Tibial nerve (tissue), 4 donors: ENCODE measurements at places on chromosomes 4 and X.

DNA sequence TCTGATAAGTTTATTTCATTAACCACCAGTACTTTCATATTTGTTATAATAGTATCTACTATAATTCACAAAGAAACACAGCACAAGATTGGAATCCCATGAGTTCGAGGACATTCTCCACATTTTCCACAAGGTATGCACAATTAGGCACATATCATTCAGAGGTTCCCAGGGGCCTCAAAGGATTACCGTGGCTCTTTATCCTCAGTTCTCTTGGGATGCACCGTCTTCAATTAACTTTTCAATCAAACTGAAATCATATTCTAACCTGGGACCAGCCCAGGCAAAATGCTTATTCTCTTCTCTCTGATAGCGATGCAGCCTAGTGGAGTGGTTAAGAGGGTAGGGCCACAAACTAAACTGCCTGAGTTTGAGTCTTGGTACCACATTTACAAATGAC, 242.6 kb upstream of the RASGEF1B start:
- DNase-seq = no peak

DNA sequence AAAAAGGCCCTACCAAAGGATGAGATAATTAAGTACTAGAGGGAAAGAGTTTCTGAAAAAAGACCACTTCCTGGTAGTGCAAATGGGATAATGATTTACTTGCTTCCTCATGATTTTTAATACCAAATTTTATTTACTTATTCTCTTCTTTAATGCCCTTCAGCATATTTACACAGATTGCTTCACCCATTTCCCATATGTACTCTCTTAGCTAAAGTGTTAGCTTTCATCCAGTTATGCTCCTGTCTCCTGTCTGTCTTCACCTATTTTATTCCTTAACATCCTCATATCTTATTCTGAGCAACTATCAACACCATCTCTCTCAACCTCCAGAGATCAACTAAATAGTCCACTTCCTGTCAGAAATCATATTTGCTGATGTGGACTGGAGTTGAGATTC, 183.2 kb upstream of the HS3ST1 start:
- no peak for DNase-seq

- DNase-seq = no peak
These were observed 710 bp downstream of the PRKG2 start for GRCh38 chr4:81214144-81214880.

DNA sequence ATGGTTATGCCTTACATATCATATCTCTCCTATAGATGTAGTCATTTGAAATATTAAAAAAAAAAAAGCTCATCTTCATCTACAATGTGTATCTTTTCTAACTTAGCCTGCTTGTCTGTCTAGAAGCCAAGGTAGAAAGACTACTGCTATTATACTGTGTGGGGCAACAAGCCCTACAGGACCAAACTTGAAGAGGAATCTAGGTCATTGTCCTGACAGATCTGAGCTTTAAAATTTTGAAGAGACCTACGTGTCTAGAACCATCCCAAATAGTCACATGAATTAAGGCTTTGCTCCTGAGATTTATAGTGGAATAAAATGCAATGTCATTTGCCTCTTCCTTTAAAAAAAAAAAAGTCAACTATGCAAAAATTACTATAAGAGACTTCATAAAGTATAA, 95.8 kb downstream of the PALLD start:
- DNase-seq = no peak

GRCh38 chr4:112546476-112546875, 30.5 kb upstream of the NEUROG2 start:
- no peak for DNase-seq

DNA sequence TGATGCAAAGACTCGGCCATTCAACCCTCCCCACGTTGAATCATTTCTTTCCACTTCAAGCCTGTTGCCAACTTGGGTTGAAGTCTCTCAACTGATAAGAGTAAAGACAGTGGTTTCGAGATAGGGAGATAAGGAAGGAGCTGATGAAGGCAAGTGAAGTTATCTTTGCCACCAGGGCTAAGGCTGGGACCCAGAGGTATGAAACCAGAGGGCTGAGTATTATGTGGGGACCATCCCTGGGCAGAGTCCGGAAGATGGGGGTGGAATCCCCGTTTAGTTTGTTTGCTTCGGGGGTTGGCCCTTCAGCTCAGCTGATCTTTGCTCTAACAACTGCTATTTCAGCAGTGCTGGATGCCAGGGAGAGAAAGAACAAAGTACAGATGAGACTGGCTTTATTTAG, 2.3 kb upstream of the XPNPEP2 start:
- DNase-seq = no peak

DNA sequence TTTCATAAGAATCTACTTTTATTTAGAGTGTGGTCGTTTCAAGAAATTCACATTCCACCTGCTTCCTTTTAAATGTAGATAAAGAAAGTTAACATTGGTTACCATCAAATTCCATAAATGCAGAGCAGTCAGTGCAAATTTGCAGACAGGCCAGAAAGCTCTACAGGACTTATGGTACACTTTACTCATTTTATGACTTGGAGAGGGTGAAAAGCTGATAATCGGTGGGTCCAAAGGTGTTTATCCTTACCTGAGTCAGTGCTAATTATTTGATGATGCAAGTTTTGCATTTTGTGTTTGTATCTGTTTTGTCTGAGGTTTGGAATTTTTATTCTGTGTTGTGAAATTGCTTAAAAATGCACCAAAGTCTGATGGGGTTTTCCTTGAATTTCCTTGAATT, 193.3 kb downstream of the PALLD start:
- DNase-seq = no peak

GRCh38 chr4:151407466-151408379, 1.3 kb upstream of the FHIP1A start:
- DNase-seq = no peak

GRCh38 chr4:79850626-79851025, 222.4 kb downstream of the ANTXR2 start:
- no peak for DNase-seq

DNA sequence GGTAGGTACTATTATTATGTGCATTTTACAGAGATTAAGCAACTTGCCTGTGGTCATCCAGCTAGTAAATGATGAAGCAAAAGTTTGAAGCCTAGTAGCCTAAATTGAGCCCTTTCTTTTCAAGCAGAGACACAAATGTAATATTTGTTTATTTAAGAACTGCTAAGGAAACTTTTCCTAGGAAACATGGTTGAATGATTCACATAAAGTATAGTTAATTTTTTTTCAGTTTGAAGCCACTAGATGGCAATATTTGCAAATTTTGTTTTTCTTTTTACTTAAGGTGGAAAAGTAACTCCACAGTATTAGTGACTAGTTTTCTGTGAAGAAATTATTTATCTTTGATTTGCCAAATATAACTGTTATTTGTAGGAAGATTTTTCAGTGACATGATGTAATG, 52.8 kb upstream of the ANKRD17 start:
- DNase-seq = no peak

- no peak for DNase-seq
These were observed 83.0 kb upstream of the TACR3 start for GRCh38 chr4:103802766-103803165.

- DNase-seq = no peak
These were observed 62.9 kb upstream of the NDST3 start for GRCh38 chr4:117971403-117971802.

DNA sequence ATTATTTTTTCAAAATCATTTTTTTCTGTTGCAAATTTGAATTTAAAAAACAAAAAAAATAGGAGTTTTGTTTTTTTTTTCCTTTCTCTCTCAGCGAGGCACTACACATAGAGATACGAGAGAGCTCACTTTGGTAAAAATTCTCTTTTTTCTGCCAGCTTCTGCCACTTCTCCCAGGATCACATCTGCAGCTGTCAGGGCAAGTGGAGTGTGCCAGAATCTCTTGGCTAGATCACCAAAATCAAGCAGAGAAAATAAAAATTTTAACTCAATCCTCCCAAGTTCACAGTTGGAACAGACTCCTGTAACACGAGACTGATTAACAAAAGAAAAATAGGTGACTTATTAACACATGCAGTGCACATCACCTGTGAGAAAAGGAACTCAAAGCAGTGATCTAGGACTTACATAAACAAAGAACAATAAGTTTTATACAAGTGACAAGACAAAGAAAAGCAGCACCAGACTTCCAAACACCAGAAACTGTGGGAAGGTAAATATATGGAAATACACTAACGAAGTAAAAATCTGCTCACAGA, 213.2 kb upstream of the ZFP42 start:
- DNase-seq = no peak
